Daoy (cell line): ENCODE measurements at places on chromosomes 16 and 17. TPM values are rescaled to one million over a fixed set of nuclear protein-coding genes. Genes with fewer than 3 reads are reported as not detected.
A peak's percentile ranks its signal among the peaks of the same experiment; 100 is the strongest.

DBNDD1 gene
- 2.6 and 3.0 TPM in 2 replicates for total RNA-seq

DNA sequence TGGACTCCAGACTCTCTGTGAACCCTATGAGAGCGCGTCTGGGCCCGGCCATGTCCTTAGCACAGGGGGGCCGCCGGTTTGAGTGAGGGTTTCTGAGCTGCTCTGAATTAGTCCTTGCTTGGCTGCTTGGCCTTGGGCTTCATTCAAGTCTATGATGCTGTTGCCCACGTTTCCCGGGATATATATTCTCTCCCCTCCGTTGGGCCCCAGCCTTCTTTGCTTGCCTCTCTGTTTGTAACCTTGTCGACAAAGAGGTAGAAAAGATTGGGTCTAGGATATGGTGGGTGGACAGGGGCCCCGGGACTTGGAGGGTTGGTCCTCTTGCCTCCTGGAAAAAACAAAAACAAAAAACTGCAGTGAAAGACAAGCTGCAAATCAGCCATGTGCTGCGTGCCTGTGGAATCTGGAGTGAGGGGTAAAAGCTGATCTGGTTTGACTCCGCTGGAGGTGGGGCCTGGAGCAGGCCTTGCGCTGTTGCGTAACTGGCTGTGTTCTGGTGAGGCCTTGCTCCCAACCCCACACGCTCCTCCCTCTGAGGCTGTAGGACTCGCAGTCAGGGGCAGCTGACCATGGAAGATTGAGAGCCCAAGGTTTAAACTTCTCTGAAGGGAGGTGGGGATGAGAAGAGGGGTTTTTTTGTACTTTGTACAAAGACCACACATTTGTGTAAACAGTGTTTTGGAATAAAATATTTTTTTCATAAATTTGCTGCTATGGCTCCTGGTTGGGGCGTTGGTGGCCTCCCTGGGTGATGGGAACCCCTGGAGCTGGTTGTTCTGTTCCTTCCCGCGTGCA lies 23.1 kb downstream of the STAT5A start:
- no peak for DNase-seq

- no peak for DNase-seq
These were observed 13.7 kb downstream of the AP1G1 start for GRCh38 chr16:71794943-71795342.

GRCh38 chr16:59478838-59479237 lies 744.7 kb upstream of the GOT2 start:
- no peak for DNase-seq

DNA sequence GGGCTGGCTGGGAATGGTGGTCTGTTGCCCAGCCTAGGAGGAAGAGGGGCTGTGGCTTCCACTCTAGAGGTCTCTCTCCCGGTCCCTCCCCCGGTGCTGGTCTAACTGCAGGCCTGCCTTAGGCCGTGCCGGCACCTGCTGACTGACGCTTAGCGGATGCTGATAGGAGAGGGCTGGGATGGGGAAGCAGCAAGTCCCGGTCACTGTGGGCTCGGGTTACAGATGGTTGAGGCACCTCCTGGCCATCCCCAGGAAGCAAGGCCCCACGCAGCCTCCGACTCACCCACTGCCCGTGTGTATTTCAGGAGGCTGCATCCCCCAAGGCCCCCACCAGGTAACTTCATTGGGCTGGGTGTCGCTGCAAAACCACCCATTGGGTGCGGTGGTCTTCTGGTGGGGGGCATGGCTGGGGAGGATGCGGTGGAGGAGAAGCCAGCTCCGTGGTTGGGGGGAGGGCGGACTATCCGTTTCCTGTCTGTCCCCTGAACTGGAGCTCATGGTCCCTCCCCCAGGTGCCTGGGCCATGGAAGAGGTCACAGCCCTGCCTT lies 278.9 kb downstream of the SEC14L1 start:
- DNase-seq: peak; percentile 54

GRCh38 chr17:44568945-44569858 lies 11.9 kb downstream of the FZD2 start:
- DNase-seq: peak; percentile 56
